Posterior vena cava (tissue), 2 donors: ENCODE measurements at places on chromosomes 1 and 21. TPM values are rescaled to one million over a fixed set of nuclear protein-coding genes. Genes with fewer than 3 reads are reported as not detected.

The IBA57 gene
- 7.8 TPM for total RNA-seq

The FNDC10 gene
- total RNA-seq, result 3.6 TPM

The HSD11B1 gene
- 14.8 TPM for total RNA-seq

The KISS1 gene
- total RNA-seq, result not detected

The SLAMF7 gene
- 0.69 TPM for total RNA-seq

The RNU1-1 gene
- total RNA-seq, result 18,986 TPM

The OR2T2 gene
- not detected for total RNA-seq

The KLF17 gene
- 0.32 TPM for total RNA-seq

The CFAP410 gene
- total RNA-seq, result 18.1 TPM

GRCh38 chr1:243179720-243180119 is 75.4 kb downstream of the CEP170 start:
- no peak for DNase-seq

DNA sequence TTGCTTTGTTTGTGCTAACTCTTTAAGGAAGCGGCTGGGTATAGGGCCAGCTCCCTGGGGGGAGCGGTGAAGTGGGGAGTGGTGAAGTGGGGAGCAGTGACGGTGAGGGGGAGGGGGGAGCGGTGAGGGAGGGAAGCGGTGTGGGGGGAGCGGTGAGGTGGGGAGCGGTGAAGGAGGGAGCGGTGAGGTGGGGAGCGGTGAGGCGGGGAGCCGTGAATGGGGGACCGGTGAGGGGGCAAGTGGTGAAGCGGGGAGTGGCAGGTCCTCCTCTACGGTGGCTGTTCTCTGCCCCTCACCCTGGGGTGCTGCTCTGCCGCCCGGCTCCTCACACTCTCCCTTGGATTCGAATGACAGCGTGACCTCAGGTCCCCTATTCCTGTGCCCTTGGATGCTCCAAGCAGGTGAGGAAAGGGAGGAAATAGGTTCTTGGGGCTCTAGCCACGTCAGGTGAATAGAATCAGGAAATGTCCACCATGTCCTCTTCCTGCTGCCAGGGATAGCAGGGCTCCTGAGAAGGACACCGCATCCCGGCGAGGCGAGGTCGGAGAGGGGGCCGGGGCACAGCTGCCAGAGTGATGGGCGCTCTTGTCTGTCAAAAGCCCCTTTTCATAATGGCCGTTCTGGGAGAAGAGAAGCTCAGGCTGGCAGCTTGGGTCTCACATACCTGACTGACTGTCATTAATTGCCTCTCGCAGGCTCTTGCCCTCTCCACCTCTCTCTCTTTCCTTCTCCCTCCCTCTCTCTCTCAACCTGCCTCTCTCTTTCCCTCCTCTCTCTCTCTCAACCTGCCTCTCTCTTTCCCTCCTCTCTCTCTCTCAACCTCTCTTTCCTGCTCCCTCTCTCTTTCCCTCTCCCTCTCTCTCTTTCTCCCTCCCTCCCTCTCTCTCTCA is 134.2 kb downstream of the PGBD5 start:
- DNase-seq, result peak; percentile 74

- DNase-seq, result peak; percentile 6
Observed at GRCh38 chr1:43632135-43632670, 17.7 kb upstream of the KDM4A start.

DNA sequence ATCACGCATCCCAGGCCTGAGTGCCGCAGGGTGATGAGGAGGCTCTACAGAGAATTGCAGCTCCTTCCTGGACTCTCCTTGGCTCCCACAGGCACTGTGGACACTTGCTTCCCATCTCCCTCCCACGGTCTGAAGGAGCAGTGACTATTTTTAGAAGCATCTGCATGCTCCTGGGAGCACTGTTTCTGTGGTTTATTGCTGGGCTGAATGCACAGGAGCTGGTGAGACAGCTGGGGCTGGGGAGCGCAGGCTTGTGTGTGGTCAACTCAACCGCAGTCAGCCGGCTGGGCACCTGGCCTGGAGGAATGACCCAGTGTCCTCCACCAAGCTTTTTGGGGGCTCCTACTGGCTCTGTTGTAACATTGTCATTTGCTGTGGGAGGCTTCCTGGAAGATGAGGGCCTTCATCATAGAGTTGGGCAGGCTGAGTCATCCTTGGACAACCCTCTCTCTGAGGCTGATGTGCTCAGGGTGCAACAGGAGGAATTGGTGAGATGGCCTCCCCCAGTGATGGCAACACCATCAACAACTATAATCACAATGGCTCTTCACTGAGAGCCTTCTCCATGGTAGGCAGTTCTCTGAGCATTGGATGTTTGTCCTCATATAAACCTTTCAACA is 1.7 kb downstream of the NFASC start:
- DNase-seq, result peak; percentile 58

GRCh38 chr1:154206196-154206595 is at the start of gene CFAP141:
Gene CFAP141, minus strand, starts transcription at chr1:154206333. Its CDS starts 26 bp downstream, at chr1:154206307.
- no peak for DNase-seq

DNA sequence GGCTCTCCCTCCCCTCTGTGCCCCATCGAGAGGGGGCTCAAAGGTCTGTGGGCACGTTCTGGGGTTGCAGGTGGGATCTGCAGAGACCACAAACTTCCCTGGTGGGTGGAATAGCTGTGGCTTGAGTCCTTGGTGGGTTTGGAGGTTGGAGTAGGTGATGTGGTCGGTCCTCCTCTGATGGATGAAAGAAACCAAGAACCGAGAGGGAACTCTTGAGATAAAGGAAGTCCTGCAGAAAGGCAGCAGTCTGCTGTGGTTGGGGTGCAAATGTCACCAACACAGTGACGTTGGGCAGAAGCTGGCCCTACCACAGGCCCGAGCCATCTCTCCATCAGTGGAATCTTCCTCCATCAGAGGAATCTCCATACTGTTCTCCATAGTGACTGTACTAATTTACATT is 171.8 kb downstream of the FCRL5 start:
- DNase-seq, result no peak

DNA sequence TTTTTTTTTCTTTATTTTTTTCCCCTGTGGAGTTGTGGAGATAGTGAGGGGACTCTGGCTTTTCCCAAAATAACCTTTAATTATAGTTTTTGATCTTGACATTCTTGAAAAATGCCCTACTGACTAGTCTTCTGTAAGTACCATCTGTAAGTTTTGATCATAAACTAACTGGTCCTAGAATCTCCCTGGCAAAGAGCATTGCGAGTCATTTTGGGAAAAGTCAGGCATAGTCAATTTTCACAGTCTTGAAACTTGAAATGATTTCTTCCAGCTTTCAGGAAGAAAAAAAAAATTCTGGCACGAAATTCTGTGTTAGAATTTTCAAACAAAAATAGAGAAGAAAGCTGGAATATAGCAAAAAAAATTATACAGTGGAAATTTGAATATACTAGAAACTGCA is 181.2 kb upstream of the SNX7 start:
- DNase-seq, result no peak

DNA sequence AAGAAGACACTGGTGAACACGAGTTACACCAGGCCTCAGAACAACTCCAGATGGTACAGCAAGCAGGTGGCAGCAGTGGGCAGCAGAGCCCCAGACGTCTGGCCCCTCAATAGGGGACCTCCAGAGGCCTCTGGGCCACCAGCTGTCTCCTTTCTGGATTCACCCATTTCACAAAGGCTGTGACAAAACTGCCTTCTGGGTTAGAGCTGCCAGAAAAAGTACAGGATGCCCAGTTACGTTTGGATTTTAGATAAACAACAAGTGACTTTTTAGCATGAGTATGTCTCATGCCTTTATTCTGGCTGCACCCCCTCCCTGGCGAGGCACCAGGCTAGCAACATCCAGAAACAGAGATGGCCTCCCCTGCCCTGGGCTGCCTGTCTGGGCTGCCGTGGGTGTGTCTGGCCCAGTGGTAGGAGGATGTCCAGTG is 30.1 kb downstream of the ITPKB start:
- peak; percentile 73 for DNase-seq
